WTC11 (cell line): ENCODE measurements at places on chromosomes 5 and 9.

DNA sequence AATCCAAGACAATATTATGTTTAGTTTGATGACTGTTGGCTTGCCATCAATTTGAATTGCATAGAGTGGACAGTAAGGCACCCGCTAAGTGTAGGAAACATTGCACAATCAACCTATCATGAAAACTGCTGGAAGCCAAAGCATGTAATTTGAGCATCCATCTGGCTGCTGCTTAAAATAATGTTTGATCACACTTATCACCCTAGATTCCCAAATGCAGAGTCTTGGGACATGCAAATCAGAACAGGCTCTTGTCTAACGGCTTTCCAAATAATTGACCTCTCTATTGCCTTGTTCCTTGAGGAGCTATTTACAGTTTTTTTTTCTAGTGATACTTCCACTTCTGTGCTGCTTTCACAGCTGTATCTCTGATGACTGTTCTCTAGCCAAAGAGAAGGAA is 342.1 kb downstream of the PRR16 start:
- no peak for DNase-seq

GRCh38 chr9:134356496-134357470 is 30.5 kb downstream of the RXRA start:
- no peak for DNase-seq

GRCh38 chr5:83036991-83037575 is 40.1 kb downstream of the TMEM167A start:
- DNase-seq: no peak

GRCh38 chr5:17216974-17217492 is 398 bp upstream of the BASP1 start:
- DNase-seq: peak; percentile 66

DNA sequence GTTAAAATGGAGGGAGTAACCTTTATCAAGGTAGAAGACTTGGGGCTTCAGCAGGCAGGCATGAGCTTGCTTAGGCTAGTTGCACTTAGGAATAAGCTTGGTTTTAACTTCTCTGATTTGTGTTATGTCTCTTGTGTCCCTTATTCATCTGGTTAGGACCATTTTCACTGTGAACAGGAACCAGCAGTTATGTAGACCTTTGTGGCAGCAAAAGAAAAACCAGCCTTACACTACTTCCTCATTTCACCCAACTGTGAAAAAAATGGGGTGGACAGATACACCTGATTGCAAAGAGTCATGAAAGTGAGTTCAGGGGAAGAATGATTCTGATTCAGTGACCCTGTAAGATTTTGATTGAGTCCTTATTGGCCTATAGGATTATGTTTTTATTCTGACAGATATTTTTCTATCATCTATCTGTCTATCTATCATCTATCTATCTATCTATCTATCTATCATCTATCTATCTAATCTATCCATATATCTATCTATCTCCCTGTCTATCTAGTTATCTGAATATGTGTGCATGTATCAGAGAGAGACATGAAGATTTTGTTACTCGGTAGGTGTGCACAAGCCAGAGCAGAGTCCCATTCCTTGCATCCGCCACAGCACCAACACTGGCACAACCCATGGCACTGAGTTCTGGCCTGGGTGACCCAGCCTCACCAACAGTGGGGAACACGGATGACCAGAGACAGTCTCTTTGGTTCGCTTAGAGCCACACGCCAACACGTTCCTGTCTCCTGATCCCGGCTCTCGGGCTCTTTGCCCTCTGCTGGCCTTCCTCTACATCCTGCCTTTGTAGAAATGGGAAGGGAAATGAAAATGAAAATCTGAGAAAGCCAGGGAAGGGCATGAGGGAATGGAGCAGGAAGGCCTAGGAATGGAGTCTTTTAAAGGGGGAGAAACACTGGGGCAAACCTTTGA is 1.3 kb upstream of the ZNF366 start:
- DNase-seq: no peak

GRCh38 chr9:93261735-93262523 is 78.0 kb downstream of the WNK2 start:
- DNase-seq: peak; percentile 9

DNA sequence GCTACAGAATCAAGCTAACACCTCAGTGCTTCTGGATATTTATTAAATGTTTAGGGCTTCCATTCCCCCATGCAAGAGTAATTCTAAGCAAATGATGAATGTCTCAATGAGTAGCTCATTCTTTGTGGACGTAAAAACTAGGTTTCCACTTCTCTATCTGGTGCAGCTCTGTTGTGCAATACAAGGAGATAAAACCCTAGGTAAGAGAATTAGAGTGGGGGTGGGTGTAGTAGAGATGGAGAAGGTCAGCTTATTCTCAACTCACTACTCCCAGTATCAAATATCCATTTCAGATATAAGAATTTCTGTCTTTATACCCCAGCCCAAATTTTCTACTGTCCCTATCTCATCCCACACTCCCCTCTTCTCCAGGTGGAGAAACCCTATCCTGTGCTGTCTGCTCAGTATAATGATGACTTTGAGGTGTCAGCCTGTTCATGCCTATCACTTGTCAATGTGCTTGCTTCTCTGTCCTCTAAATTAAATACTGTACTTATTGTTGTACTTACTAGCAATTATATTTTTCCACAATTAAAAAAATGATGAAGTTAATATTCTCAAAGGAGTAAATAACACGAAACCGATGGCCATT is 4.3 kb upstream of the FYB1 start:
- DNase-seq: no peak

DNA sequence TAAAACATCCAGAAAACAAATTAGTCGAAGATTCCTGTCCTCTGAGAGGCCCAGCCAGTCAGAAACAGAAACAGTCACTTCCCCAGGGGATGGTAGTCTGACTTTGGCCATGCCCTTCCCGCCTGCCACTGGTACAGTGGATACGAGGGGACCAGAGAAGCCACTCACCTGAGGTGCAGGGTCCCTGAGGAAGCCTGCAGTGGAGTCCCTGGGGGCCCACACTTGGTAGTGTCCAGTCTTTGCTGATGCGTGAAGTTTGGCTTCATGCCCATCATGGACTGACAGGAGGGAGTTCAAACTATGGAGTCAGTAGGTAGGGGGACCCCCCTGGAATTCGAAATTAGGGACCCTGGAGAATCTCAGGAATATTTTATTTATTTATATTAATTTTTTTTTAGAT is 147.5 kb downstream of the DAB2IP start:
- DNase-seq: no peak

GRCh38 chr5:174348311-174348981 is 302.9 kb downstream of the NSG2 start:
- DNase-seq: no peak

DNA sequence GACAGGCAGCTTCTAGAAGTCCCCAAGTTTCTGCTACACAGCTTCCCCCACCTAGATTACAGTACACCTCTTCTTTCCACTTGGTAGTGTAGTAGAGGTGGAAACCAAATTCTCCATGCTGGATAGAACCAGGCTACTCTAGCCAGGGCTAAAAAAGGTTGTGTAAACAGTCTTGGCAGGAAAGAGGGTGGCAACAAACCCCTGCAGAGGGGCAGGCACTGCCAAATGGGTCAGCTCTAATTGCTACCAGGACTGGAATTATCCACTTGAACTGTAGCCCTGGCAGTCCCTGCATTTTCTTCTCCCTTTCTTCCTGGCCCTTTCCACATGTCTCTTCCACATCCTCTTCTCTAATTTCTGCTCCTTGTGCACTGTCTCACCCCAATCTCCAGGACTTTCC is 24.8 kb downstream of the RANBP3L start:
- DNase-seq: no peak

DNA sequence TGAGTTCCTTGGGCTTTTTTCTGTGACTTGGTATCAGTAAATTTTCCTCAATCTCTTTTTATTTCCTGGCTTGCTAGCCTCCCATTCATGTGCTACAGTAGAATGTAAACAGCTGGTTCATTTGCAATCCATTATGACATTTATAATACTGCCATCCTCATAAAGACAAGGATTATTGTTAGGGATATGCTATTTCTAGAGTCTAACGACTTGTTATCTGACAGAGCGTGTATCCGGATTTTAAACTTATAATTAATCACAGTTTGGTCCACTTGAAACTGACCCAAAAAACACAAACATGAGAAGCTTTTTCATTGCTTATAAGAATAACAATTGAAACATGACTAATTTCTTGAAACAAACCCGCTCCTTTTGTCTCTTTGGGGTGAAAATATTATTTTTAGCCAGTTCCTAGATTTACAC is 585.8 kb downstream of the TLE4 start:
- DNase-seq: no peak

GRCh38 chr9:14018081-14018480 is 295.9 kb downstream of the NFIB start:
- no peak for DNase-seq

GRCh38 chr5:16559702-16560101 is 57.1 kb downstream of the RETREG1 start:
- DNase-seq: no peak

DNA sequence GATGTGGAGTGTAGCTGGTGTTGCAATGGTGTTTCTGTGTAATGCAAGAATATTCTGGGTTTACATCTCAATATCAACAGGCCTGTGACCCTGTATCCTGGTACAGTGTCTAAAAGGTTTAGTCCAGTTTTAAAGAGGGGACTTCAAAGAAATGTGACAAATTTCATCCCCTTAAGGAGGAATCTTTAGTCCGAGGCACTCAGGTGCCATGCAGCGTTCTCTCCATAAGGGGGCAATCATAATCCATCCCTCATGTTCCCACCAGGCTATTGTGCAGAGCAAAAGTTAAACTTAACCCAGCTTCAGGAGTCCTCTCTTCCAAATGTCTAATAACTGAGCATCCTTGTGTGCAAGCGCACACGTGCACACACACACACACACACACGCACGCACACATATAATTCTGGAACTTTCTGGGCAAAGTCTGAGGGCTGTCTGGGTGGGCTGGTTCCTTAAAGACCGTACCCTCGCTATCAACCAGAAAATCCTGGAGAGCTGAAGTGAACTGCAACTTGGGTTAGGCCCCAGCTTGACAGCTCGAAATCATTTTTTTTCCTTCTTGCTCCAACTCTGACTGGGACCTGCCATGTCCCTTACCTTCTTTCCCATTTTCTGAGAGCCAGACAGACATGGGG is 46.0 kb downstream of the CRB2 start:
- DNase-seq: peak; percentile 66

DNA sequence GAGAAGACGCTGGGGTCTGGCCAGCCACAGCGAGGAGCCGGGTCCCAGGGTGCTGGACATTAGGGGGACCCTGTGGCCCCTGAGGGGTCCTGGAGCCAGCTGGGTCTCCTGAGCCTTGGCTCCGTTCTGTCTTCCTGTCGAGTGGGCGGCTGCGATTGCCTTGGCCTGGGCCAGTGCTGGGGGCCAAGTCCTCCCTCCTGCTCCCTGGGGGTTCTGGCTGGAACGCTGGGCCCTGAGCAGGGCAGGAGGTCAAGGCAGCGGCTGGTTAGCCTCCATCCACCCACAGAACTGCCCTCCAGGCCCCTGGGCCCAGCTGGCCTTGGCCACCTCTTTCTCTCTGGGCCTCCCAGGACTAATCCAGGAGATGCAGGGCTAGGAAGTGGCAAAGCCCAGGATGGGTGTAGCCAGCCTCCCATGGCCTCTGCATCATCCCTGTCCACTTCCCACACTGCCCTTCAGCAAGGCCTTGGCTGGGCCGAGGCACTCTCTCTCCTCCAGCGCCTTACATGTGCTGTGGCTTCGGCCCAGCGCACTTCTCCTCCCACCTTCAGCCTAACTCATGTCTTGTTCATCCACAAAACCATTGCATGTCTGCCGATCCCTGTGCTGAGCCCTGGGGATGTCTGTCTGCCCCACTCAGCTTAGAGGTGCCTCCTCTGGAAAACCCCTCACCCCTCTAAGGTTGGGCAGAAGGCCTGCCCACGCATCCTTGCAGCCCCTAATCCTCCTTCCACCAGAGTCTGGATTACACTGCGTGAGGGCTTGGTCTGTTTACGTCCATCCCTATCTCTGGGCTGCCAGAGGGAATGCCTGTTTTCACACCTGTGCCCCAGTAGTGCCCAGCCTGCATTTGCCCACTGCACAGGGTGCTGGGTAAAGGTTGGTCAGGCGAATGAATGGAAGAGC is 5.0 kb downstream of the LAMC3 start:
- DNase-seq: no peak

DNA sequence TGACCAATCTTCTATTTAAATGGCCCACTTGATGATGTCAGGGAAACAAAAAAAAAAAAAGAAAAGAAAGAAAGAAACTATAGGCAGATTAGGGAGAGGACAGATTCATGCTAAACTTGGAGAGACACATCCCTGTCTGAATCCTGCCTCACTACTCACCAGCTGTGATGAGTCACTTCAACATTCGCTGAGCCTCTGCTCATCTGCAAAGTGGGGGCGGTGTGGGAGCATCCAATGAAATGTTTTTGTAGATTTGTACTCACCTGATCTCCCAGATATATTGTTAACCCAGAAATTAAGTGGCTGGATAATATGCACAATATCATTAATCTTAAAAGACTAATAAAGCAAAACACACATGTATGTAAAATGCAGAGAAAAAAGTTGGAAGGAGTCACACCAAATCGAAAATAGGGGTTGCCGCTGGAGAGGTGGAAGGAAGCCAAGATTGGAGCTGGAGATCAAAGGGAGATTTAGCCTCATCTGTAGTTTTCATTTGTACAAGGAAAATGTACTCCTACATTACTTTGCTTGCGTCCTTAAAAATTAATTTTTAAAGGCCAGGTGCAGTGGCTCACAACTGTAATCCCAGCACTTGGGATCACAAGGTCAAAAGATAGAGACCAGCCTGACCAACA is 17.0 kb upstream of the ERGIC1 start:
- no peak for DNase-seq

DNA sequence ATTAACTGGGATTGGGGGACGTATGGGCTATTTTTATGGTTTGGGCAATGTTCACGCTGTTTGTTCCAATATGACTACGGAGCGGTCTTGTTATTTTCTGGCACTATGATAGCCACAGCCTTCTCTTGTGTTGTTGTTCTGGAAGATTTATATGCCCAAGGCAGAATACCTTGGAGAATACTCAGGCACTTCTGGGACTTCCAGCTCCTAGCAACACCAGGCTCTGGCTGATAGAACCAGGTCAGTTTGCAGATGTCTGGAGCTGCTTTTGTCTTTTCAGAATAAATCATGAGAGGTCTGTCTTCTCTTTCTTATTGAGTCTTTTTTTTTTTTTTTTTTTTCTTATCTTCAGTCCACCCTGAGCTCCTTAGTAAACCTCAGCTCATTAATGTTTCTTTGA is 262.5 kb downstream of the MED10 start:
- no peak for DNase-seq

DNA sequence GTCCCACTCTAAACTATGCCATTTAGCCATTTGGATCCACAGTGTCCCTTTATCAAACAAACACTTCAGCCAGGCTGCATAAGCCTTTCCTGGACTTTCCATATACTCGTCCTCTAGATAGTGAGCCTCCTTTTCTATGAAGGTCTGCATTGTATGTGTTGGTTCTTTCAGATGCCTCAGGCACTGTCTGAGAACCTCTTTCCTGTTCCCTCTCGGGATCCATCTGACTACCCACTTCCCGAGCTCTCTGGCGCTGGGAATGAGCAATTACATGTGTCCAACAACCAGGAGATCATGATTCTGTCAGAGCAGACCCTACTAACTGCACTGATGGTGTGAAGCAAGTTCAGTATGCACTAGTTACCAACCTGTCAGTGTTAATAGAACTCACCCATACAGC is 14.2 kb downstream of the SMC2 start:
- DNase-seq: no peak
